ENCODE measurements at places on chromosomes 6 and 20. TPM values are rescaled to one million over a fixed set of nuclear protein-coding genes. Genes with fewer than 3 reads are reported as not detected.

Gene PAX1
- not detected for total RNA-seq

Gene ADAM33
- 2.4 TPM for total RNA-seq

Gene HLA-DRB1
- total RNA-seq = 3.7 TPM

Gene MED20
- 16.7 TPM for total RNA-seq

Gene PRND
- 2.0 TPM for total RNA-seq

Gene HLA-E
- total RNA-seq = 25.7 TPM

Gene RNF39
- total RNA-seq = not detected

Gene FAM217A
- total RNA-seq = not detected

Gene IL17F
- total RNA-seq = not detected

Gene TFB1M
- total RNA-seq = 12.6 TPM

Gene MRPS10
- 51.4 TPM for total RNA-seq

Gene SEMG1
- total RNA-seq = not detected

Gene ARMC2
- 16.3 TPM for total RNA-seq

Gene CAGE1
- not detected for total RNA-seq

Gene COL19A1
- 3.7 TPM for total RNA-seq

Gene PARD6B
- 20.4 TPM for total RNA-seq

Gene CRISP3
- total RNA-seq = under 0.01 TPM

Gene FNDC11
- total RNA-seq = 6.1 TPM

Gene OGFR
- total RNA-seq = 24.1 TPM

Gene MYLK4
- 0.41 TPM for total RNA-seq

Gene RAET1G
- total RNA-seq = not detected

Gene ADGB
- under 0.01 TPM for total RNA-seq

Gene FRMD1
- not detected for total RNA-seq

Gene BHLHE23
- total RNA-seq = not detected

Gene MAFB
- 7.3 TPM for total RNA-seq

Gene OR2H2
- not detected for total RNA-seq

Gene NKX2-4
- total RNA-seq = not detected

Gene HSPA12B
- 2.4 TPM for total RNA-seq

Gene HDGFL1
- total RNA-seq = under 0.01 TPM

Gene ABHD12
- total RNA-seq = 42.8 TPM

Gene TMEM14B
- 58.3 TPM for total RNA-seq

Gene TREM1
- total RNA-seq = not detected

All from frontal cortex (tissue), 4 donors.